Activated CD4-positive, alpha-beta memory T cell treated with anti-CD3 and anti-CD28 coated beads, Interleukin-2, amount 10 ng/mL, durations not matched to agents 7 days and 5 days (primary cell): ENCODE measurements at places on chromosomes 16 and 17.

DNA sequence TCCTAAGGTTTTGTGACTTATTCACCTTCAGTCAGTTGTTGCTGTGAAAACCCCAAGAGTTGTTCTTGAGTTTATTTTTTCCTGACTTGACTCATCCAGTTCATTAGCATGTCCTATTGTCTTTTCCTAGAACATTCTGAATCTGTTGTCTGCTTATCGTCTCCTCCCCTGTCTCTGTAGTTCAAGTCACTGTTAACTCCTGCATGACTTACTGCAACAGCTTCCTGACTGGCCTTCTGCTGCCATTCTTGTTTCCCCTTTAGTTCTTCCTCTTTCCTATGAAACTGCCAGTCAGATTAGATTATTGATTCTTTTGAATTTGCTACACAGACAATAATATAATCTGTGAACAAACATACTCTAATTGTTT, 161.5 kb downstream of the FTO start:
- H3K4me3 ChIP-seq = no peak overlapping the region
- no peak for DNase-seq
- peak overlapping the region; percentile 44 for H3K27ac ChIP-seq
- H3K27me3 ChIP-seq = no peaks in the 10 kb centered on the region
- peaks cover 25% of the 10 kb centered on the region for H3K4me1 ChIP-seq
- peaks cover 19% of the 10 kb centered on the region for H3K36me3 ChIP-seq

- DNase-seq = no peak
- no peak overlapping the region for H3K27ac ChIP-seq
- no peak overlapping the region for H3K4me3 ChIP-seq
- no peaks in the 10 kb centered on the region for H3K4me1 ChIP-seq
Observed at GRCh38 chr16:85651629-85652430, 36.9 kb downstream of the GINS2 start.

GRCh38 chr16:89067677-89068443, 25.8 kb upstream of the ACSF3 start:
- no peak for DNase-seq
- no peak overlapping the region for H3K4me3 ChIP-seq
- H3K4me1 ChIP-seq = no peaks in the 10 kb centered on the region

DNA sequence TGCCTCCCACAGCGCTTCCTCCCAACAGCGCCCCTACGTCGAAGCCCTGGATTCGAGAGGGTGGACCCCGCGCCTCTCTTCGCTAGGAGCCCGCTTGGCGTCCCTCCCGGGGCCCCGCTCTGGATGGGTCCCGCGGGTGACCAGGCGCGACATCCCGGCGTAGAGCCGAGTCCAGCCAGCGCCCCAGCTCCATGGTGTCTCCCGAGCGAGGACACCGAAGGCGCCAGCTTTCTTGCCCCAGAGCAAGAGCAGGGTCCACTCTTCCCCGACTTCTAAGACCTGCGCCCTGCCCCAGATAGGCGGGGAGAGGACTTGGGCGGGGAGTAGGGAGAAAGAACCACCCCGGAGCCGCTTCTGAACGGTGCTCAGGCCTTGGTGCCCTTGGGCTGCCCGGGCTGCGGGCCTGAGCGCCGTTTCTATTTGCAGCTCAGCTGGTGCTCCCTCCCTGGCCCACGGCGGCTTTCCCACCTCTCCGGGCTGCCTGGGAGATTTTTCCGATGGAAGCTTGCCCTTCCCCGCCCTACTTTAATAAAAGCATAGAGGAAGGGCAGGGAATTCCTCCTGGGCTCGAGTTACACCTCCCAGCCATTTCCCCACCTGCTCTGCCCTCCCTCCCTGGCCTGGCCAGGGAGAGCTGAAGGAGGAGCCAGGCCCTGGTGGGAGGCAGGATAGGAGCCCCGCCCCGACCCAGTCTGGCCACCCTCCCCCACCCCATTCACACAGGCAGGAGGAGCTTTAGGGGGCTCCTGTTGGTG, 1.8 kb downstream of the MMP15 start:
- H3K27ac ChIP-seq = no peak overlapping the region
- no peaks in the 10 kb centered on the region for H3K36me3 ChIP-seq
- peaks cover 23% of the 10 kb centered on the region for H3K27me3 ChIP-seq
- H3K4me3 ChIP-seq = no peak overlapping the region

- no peak overlapping the region for H3K4me3 ChIP-seq
- H3K27me3 ChIP-seq = no peaks in the 10 kb centered on the region
- H3K27ac ChIP-seq = no peak overlapping the region
- DNase-seq = no peak
- H3K4me1 ChIP-seq = no peaks in the 10 kb centered on the region
Observed at GRCh38 chr17:8490256-8491023, 54.8 kb downstream of the NDEL1 start.

GRCh38 chr16:3637371-3637923, 17.0 kb upstream of the DNASE1 start:
- H3K4me1 ChIP-seq = peaks cover 26% of the 10 kb centered on the region
- H3K27ac ChIP-seq = no peak overlapping the region
- no peaks in the 10 kb centered on the region for H3K27me3 ChIP-seq

- H3K27me3 ChIP-seq = peaks cover 16% of the 10 kb centered on the region
- H3K4me3 ChIP-seq = no peak overlapping the region
- peaks cover 14% of the 10 kb centered on the region for H3K36me3 ChIP-seq
- no peak overlapping the region for H3K27ac ChIP-seq
Observed at GRCh38 chr16:50040018-50040417, 15.0 kb downstream of the CNEP1R1 start.

DNA sequence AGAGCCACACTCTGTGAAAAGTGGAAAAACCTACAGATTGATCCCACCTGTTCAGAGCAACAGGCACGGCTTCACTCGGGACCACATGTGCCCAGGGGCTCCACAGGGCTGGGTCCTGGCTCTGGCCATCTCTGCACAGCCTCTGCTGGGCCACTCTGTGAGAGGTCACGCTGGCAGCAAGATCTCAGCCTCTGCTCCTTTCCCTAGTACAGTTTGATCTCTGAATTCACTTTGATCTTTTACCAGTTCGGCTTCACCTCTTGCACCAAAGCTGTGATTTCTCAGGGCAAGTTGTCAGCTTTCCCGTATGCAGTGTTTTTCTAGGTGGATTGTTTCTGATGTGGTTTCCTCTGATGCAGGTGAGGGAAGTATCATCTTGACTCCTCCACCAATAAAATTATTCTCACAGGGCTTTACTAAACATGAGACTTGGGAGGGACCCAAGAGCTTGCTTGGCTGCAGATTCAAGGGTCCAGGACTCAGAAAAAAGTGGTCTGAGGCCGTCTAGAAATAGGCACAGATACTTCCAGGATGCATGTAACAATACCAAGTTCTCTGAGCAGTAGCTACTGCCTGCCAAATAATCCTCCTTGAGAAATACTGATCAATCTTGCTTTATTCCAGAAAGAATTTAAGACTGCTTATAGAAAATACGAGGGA, 24.0 kb upstream of the ALDH3A1 start:
- peaks cover 11% of the 10 kb centered on the region for H3K36me3 ChIP-seq
- DNase-seq = no peak
- no peaks in the 10 kb centered on the region for H3K27me3 ChIP-seq
- peak overlapping the region; percentile 11 for H3K27ac ChIP-seq

- no peak for DNase-seq
- no peaks in the 10 kb centered on the region for H3K36me3 ChIP-seq
- H3K27ac ChIP-seq = no peak overlapping the region
- no peaks in the 10 kb centered on the region for H3K4me1 ChIP-seq
Observed at GRCh38 chr16:87140211-87141200, 176.7 kb downstream of the C16orf95 start.
